Activated T-helper 1 cell treated with anti-CD3 and anti-CD28 coated beads, Interleukin-2, amount 50 U/mL, for 16 hours (primary cell): ENCODE measurements at places on chromosomes 5 and 9.

DNA sequence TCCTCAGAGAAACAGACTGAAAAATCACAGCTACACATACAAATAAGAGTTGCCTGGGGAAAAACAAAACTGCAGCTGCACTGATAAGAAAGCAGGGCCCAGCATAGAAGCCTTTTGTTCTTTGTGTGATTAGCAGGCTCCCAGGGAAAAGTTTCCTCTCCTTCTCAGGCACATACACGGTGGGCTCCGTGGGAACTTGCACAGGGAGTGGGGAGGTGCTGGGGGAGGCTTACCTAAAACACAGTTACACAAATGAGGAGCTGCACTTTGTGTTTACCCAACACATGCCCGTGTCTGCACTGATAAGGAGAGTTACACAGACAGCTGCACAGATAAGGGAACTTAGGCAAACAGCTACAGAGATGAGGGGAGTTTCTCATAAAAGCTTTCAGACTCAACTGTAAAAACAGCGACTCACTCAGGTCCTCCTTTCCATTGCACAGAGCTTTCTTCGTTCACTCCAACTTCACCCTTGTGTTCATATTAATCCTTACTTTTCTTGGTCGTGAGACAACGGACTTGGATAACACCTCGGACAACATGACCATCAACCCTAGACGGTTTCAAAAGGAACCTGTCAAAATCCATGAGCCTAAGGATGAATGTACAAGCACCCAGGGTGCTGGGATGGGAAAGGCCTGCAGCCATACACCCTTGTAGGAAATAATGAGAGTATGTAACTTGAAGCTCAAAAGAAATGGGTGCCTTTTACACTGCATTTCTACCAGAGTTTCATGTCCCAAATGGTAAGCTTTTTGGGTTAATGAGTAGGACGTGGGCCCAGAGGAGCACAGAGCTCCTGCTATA, 50.8 kb downstream of the SERINC5 start:
- DNase-seq: no peak

DNA sequence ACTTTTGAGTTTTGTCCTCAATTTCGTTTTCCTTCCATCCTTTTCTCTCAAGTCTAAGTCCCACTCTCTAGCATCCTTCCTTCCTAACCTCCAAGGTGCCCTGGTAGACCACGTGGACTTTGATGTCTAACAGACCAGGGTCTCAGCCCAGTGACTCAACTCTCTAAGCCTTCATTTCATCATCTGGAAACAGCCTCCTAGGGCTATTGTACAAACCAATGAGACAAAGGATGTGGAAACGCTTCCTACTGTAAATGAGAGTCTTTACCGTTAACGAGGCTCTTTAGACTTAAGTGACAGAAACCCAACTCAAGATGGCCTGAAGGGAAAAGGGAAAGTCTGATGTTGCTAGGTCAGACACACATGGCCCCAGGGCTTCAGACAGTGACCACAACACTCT, 49.2 kb upstream of the CPLX2 start:
- DNase-seq: no peak

DNA sequence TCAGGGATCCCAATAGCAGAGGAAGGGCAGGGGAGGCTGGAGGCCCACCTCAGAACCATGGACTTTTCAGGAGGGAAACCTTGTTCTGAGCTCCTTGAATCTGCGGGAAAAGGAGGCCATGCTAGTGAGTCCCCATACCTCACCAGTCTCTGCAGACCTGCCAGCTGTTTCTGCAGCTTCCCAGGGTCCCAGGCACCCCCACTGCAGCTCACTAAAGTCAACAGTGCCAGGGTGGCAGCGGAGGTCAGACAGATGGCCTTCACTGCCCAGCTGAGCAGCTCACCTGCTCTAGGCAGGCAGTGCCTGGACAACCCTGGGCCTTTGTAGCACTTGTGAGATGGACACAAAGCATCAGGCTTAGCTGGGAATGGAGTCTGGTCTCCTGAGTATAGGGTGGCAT, 4.4 kb upstream of the SLC27A4 start:
- no peak for DNase-seq

- DNase-seq: no peak
These were observed 893 bp upstream of the SH2D3C start for GRCh38 chr9:127779136-127779981.

- DNase-seq: no peak
These were observed 181.6 kb upstream of the NUDT12 start for GRCh38 chr5:103744159-103744558.

GRCh38 chr5:84253946-84254345, 130.7 kb downstream of the EDIL3 start:
- DNase-seq: no peak

GRCh38 chr5:111158105-111158744, 66.0 kb upstream of the CAMK4 start:
- peak; percentile 67 for DNase-seq

DNA sequence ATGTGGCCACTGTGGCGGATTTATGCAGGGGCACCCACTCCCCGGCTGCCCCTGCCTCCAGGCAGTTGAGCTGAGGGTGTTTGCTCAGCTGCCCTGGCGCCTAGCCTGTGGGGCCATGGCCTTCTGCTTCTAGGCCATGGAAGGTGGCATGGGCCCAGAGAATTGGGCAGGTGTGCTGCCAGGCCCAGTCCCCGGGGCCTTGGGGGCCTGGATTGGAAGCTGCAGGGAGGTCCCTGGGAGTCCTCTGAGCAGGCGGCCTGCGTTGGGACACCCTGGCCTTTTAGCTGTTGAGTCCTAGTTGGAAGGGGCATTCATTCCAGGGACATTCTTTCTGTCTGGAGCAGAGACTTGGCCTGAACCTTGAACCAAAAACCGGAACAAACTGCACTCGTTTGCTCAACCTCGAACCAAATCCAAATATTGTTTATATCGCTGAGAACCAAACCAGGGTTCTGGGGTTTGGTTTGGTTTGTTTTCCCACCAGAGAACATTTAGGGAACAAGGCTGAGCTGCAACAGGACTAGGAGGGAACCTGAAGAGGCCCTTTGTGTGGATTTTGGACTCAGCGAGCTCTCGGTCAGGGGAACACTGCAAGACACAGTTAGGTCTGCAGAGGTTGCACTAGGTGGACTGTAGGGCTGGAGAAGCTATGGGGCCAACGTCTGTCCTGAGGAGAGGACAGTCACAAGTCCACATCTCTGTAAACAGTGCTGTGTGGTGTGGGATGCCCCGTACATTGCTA, 116.8 kb downstream of the BOD1 start:
- DNase-seq: no peak

DNA sequence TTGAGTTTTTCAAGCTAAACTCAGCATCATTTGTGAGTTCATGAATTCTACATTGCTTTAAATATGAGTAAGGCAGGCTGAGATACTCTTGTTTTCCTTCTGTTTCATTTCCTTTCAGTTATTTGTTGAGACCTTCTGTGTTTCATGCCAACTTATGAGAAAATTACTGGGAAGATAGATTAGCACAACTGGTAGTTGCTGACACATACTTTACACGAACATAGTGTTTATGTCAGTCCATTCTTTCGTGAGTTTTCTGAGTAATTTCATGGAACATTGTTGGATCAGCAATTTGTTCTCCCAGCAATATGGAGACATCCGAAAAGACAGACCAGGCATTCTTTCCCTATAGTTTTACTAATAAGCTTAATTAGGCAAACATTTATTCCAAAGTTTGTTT, 102.0 kb upstream of the SMC5 start:
- DNase-seq: no peak
